ENCODE measurements at places on chromosomes 5 and 9.
A peak's percentile ranks its signal among the peaks of the same experiment; 100 is the strongest.

DNA sequence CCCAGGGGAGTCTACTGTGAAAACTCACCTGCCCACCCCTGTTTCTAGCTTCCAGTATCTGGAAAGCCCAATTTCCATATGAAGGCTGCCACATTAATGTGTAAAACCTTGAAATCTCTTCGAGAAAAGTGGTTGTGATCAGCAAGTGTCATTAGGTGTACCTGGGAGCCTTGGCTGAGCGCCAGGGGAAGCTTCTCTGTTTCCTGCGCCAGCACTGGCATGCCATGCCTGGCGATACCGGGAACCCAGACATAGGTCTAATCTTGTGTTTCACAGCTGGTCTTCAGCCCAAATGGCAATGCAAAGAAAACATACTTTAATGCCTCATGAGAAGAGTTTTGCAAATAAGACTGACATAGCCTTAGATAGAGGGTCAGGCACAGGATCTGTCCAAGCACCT lies 101.6 kb downstream of the TENT4A start:
- DNase-seq: no peak

- DNase-seq: peak; percentile 18
These were observed 203.0 kb downstream of the TTLL11 start for GRCh38 chr9:121889990-121890563.

GRCh38 chr5:127019928-127020327 lies 10.4 kb downstream of the MARCHF3 start:
- DNase-seq: no peak

- DNase-seq: no peak
These were observed 297.8 kb downstream of the EPB41L4A start for GRCh38 chr5:112121258-112121657.

DNA sequence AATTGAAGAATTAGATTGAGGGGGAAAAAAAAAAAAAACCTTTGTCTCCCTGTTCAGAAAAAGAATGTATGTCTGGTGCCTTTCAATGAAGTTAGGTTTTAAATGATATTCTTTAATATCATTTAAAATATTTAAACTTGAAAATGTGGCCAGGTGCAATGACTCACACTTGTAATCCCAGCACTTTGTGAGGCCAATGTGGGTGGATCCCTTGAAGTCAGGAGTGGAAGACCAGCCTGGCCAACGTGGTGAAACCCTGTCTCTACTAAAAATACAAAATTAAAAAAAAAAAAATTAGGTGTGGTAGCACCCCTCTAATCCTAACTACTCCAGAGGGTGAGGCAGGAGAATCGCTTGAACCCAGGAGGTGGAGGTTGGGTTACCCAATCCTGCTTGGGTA lies 111.1 kb upstream of the RASA1 start:
- DNase-seq: no peak

DNA sequence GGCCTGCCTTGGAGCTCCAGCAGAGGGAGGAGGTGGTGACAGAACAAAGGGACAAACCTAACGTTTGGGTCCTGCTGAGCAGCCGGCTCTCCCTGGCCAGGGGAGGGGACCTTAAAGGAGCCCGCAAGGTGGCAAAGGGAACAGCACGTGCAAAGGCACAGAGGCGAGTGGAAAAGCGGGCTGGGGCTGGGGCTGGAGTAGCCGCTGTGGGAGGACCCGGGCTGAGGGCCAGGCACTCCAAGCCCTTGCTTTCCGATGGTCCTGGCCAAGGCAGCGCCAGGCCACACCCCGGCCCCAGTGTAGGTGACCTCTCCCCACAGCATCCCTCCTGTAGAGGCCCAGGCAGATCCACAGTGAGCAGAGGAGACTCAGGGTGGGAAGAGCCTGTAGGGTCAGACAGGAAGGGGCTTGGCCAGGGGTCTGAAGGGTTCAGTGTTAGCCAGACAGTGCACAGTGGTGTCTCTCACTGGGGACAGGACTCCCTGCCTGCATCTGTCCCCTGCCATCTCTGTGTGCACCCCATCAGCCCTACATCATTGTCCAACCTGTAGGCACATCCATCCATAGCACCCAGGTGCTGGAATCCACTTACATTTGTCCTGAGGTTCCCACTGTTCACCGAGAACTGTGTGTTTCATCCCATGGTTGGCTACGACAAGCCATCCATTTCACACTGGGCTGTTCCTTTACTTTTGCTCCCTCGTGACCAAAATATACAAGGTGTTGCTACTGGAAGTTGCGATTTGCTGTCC lies 77.0 kb downstream of the NEK6 start:
- no peak for DNase-seq

GRCh38 chr9:123268199-123268464 lies 254 bp downstream of the STRBP start:
- DNase-seq: no peak

DNA sequence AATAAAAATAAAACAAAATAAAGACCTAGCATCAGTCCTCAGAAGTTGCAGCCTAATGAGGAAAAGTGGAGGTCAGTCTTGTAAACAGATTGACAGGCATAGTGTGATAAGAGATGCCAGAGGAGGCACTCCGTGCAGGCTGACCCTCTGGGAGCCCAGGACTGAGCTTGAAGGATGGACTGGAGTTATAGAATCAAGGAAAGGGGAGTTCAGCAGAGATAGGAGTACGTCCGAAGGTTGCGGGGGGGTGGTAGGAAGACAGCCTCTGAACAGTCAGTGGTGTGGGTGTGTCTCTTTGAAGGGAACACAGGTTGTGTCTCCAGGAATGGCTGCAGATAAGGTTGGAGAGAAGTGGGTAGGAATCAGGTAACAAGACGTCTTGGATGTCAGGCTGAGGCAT lies 126.1 kb upstream of the CPEB4 start:
- DNase-seq: no peak

DNA sequence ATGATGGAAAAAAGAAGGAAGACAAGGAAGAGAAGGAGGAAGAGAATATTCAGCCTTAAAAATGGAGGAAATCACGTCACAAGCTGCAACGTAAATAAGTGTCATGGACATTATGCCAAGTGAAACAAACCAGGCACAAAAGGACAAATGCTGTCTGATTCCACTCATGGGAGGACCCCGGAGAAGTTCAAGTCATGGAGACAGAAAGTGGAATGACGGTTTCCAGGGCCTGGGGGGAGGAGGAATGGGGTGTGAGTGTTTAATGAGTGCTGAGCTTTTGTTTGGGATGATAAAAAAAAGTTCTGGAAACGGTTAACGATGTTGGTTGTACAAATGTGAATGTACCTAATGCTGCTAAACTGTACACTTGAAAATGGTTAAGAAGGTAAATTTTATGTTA lies 439.5 kb downstream of the GADD45G start:
- DNase-seq: no peak

DNA sequence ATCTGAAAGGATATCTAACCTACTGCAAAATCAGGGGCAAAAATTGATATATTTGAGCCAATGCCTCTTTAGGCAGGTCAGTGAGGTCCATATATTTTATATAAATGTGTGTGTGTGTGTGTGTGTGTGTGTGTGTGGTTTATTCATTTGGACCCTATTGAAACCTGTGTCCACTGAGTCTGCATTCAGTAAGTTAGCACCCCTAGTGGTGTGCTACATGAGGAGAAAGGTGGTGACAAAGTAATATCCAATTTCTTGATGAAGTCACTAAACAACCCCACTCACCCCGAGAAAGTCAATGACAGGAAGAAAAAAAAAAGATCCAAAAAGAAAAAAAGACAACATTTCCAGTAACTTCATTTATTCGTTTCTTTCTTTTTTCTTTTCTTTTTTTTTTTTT lies 4.1 kb downstream of the FBXW11 start:
- no peak for DNase-seq

DNA sequence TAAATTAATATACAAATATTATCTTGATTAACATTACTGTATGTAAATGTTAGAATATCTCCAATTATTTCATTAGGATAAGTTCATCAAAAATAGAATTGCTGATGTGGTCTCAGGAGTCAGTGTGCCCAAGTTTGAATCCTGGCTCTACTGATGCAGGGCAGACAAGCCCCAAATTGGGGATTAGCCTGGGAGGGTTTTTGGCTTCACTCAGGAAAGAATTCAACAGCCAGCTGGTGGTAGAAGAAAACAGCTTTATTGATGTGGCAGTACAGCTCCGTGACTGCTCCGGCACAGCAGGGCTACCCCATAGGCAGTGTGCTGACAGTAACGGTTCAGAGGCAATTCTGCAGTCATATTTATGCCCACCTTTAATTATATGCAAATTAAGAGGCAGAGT lies 32.5 kb downstream of the COL27A1 start:
- DNase-seq: no peak

DNA sequence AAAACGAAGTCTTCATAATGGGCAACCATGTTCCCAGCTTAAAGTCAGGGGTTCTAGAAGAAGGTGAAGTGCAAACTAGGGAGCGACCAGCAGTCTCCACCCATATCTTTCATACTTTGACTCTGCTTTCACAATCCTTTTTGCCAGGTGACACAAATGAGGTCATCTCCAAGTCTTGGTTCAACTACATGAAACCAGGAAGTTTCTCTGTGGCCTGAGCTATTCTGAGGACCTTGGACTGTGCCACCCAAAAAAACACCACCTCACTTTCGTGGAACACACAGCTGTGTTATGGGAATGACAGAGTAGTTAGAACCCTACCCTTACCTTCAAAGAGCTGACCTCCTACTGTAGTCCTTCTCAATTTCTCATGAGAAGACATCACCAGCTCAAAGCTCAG lies 309.2 kb downstream of the AGTPBP1 start:
- DNase-seq: no peak

GRCh38 chr5:169801324-169801777 lies 164.3 kb downstream of the DOCK2 start:
- peak; percentile 51 for DNase-seq

GRCh38 chr5:127001621-127002296 lies 28.6 kb downstream of the MARCHF3 start:
- DNase-seq: peak; percentile 100

GRCh38 chr9:114344692-114345091 lies 15.0 kb downstream of the ORM2 start:
- peak; percentile 27 for DNase-seq

DNA sequence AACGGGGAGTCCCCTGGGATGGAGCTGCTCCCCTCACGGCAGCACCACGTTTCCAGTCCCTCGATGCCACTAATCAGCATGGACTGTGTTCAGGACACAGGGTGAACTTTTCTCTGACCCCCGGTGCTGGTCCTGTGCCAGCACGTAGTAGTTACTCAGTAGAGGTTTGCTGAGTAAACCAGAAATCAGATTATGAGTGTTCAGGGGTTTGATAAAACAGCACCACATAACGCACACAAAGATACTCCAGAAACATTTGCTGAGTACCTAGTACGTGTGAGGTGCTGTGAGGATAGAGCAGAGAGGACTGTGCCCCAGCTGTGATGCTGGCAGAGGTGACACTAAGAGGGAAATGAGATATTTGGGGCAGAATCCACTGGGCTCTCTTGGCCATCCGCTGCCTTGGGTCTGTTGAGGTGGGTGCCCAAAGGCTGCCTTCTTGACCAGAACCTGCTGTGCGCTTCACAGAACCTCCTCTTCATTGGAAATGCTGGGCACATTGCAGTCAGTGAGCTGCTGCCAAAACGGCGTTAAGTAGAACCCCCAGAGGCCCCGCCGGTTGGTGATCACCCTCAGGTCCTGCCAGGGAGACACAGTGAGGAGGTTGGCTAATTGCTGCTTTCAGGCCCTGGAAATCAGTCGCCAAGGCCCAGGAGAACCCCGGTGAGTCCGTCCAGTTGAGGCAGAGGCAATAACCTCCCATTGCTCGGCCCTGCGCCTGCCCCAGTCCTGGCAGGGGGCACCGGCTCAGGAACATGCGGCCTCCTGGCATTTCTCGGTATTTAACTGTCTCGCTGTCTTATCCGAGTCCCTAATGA lies 49.4 kb downstream of the NEURL1B start:
- no peak for DNase-seq

GRCh38 chr9:128117613-128118471 lies 9.7 kb downstream of the PTGES2 start:
- DNase-seq: peak; percentile 74

- no peak for DNase-seq
These were observed 239.6 kb downstream of the CACNA1B start for GRCh38 chr9:138117101-138117750.

DNA sequence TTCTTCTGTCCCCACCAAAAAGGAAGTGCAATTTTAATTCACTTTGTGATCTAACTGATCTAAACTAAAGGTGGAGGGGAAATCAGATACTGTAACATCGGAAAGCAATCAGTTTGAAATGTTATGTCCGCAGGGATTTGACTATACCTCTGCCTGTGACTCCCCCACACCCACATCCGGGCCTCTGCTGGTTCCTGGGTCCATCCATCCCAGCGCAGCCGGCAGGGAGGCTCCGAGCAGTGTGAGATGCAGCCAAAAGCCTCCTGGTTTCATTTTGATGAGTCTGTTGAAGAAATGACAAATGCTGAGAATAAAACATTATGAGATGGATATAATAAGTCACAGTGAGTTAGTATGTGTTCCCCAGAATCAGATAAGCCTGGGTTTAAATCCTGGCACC lies 8.6 kb downstream of the FSTL4 start:
- no peak for DNase-seq

GRCh38 chr9:93308676-93309075 lies 124.7 kb downstream of the WNK2 start:
- DNase-seq: no peak

- no peak for DNase-seq
These were observed 25.1 kb downstream of the CEMIP2 start for GRCh38 chr9:71743217-71743705.

DNA sequence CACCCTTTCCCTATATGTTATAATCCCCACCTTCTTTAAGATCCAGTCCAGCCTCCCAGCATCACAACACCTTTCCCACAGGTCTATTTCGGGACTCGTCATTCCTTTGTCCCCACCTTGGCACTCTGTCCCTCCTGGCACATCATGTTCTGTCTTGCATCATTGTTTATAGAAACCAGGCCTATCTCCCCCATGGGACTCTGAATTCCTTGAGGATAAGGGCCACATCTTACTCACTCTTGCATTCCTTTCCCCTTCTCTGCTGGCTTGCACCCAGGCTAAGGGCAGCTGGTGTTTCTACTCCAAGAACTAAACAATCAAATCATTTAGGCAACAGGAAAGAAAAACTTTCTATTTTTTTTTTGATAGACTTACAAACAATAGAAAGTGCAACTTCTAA lies 205.7 kb downstream of the AGTPBP1 start:
- no peak for DNase-seq

- no peak for DNase-seq
These were observed 29.7 kb downstream of the PITX1 start for GRCh38 chr5:135004376-135004775.

DNA sequence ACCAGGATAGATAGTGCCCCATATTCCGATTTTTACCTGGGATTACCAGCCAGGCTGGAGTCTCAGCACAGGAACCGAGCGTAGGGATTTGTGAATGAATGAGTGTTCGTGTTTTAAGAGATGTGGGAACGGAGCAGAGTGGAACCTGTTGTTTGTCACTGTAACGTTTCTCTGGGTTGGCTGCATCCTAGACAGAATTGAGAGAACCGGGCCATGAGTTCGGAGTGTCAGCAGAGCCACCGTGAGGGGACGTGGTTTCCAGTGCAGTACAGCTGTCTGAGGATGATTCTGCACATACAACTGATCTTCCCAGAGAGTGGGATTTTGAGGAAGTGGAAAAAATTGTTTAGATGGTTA lies 1.2 kb downstream of the PDE8B start:
- DNase-seq: no peak

- DNase-seq: peak; percentile 16
These were observed 29.8 kb upstream of the FABP6 start for GRCh38 chr5:160199410-160199911.

- no peak for DNase-seq
These were observed 779.3 kb downstream of the CDH9 start for GRCh38 chr5:26259081-26259480.

Data from RCC 7860 (cell line).